ENCODE measurements at places on chromosomes 13 and 19. TPM values are rescaled to one million over a fixed set of nuclear protein-coding genes. Genes with fewer than 3 reads are reported as not detected.

Gene EDDM13
- total RNA-seq, result not detected

- H3K27ac ChIP-seq, result peak overlapping the region; percentile 95
- DNase-seq, result no peak
- no peaks in the 10 kb centered on the region for H3K27me3 ChIP-seq
- peaks cover 17% of the 10 kb centered on the region for H3K36me3 ChIP-seq
These were observed 30.1 kb downstream of the ZNF557 start for GRCh38 chr19:7099597-7099921.

DNA sequence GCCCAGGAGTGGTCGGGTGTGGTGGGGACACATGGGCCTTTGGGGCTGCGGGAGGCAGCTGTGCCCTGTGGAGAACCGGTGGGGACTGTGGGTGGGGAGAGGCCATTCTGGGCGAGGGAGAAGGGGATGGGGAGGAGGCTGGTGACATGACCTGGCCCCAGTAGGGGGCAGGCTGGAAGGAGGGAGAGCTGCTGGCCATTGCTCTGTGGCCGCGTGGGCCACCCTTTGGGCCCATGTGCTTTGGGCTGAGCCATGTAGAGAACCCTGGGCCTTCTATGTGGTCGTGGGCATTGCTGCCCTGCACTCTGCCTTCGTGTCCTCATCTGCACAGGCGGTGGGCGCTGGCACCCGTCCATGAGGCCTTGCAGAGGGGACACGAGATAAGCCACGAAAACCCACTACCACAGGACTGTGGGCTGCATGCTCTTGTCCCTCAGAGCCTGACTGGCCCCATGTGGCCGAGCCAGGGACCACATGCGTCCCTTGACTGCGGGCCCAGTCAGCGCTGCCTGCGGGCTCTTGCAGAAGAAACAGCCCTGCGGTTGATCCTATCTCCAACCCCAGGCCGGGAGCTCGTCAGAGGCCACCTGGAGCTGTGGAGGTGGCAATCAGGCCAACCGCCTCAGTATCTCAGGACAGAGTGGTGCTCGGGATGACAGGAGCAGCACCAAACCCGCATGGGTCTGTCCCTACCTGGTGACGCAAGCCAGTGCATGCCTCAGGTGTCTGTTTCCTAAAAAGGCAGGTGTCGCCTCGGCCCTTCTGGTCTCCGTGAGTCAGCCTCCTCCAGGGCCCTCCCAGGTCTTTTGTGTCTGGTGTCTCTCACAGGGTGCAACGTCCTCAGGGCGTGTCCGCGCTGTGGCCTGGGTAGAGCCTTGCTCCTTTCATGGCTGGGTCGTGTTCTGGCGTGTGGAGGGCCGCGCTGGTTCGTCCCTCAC, 14.3 kb downstream of the FZR1 start:
- no peak for DNase-seq
- no peaks in the 10 kb centered on the region for H3K27me3 ChIP-seq
- H3K27ac ChIP-seq, result no peak overlapping the region
- H3K4me3 ChIP-seq, result no peak overlapping the region

- no peak overlapping the region for H3K27ac ChIP-seq
- no peaks in the 10 kb centered on the region for H3K27me3 ChIP-seq
- no peaks in the 10 kb centered on the region for H3K36me3 ChIP-seq
- no peak for DNase-seq
These were observed 1431.0 kb upstream of the SPRY2 start for GRCh38 chr13:81771951-81772350.

DNA sequence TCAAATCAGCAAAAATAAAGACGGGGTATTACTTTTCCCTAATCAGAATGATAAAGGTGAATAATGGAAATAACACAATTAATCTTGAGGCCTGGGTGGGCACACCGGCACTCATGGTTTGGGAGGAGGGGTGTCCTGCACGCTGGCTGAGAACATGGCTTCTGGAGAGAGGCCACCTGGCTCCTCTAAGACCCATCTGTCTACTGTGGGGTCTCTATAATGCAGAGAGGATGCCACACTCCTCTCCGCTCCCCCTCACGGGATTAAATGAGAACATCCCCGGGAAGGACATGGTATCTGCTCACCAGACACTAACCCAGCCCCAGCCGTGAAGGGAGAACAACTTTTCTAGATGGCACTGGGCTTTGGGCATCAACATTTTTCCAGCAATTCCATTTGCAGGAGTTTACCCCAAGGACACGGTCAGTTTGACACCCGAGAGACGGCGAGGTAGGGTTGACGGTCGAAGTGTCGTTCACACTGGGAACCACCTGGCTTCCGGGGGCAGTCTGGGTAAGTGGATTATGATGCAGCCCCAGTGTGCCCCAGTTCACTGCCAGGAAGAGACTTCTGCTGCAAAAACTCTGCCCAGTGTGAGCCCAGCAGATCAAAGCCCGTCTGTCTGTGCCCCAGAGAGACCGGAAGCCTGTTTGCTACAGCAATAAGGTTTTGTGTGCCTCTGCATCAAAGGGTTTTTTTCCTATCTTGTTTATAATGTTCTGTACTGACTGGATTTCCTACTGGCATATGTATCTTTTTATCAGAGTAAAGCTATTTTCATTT, 56.6 kb downstream of the CEBPG start:
- H3K27me3 ChIP-seq, result peaks cover 2% of the 10 kb centered on the region
- no peak overlapping the region for H3K27ac ChIP-seq
- DNase-seq, result no peak

Gene CAMSAP3
- 0.80 TPM for total RNA-seq

GRCh38 chr13:33303855-33304597, 18.5 kb upstream of the STARD13 start:
- DNase-seq, result no peak
- H3K27me3 ChIP-seq, result peaks cover 2% of the 10 kb centered on the region
- no peak overlapping the region for H3K27ac ChIP-seq
- no peaks in the 10 kb centered on the region for H3K36me3 ChIP-seq
- no peak overlapping the region for H3K4me3 ChIP-seq

DNA sequence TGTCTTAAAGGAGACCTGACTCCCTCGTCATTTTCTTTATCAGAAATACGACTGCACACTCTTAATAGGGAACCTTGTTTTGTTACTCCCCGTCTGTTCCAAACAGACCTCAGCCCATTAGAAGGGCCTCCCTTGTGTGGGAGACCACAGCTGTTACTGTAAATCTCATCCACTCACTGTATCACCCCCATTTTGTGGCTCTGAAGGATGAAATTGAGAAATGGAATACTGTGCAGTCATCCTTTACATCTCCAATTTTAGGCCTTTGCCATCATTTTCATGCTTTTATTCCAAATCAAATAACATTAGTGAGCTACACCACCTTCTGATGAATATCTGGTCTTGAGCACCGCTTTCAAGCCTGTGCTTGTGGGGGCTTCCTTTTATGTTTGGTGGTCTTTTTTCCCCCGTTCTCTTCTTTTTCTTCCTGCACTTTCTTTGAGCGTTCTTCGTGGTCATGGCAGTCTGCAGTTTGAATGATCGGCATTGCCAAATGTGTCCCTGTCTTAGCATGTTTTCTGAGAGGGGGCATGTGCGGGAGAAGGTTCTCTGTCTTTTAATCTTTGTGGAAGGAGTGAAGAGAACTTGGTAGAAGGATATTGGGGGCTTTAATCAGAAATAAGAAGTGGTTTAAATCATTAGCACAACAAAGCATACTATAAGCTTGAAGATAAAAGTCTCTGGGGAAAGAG, 65.8 kb downstream of the GGACT start:
- H3K27me3 ChIP-seq, result peaks cover 3% of the 10 kb centered on the region
- no peak for DNase-seq
- peaks cover 1% of the 10 kb centered on the region for H3K36me3 ChIP-seq
- H3K4me1 ChIP-seq, result peaks cover 5% of the 10 kb centered on the region
- no peak overlapping the region for H3K4me3 ChIP-seq

GRCh38 chr13:27588405-27588804, 31.9 kb downstream of the LNX2 start:
- peaks cover 4% of the 10 kb centered on the region for H3K36me3 ChIP-seq
- H3K4me3 ChIP-seq, result no peak overlapping the region
- peaks cover 17% of the 10 kb centered on the region for H3K4me1 ChIP-seq
- DNase-seq, result no peak

GRCh38 chr19:42596391-42597072, 1.8 kb upstream of the CEACAM8 start:
- no peaks in the 10 kb centered on the region for H3K36me3 ChIP-seq
- H3K4me1 ChIP-seq, result no peaks in the 10 kb centered on the region
- H3K27ac ChIP-seq, result no peak overlapping the region
- H3K27me3 ChIP-seq, result peaks cover 15% of the 10 kb centered on the region
- H3K4me3 ChIP-seq, result no peak overlapping the region

DNA sequence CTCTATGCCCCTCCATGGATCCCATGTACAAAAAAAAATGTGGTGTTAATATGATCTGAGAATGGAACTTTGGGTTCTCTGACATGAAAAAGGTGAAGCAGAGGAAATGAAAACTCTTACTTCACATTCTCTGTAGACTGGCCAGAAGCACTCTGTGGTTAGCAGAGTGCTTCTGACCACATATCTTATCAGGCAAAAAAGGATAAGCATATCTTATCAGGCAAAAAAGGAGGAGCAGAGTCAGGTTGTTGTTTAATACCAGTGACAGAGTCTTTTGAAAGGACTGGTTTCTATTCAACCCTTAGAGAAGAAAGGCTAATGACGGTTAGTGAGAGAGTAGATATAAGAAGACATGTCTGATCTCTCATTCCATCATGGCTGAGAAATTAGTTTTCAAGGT, 1404.8 kb downstream of the SLITRK1 start:
- H3K36me3 ChIP-seq, result no peaks in the 10 kb centered on the region
- H3K27ac ChIP-seq, result no peak overlapping the region
- no peak overlapping the region for H3K4me3 ChIP-seq
- no peaks in the 10 kb centered on the region for H3K27me3 ChIP-seq
- no peak for DNase-seq

GRCh38 chr19:48394331-48395169, 1.1 kb downstream of the GRIN2D start:
- peaks cover 48% of the 10 kb centered on the region for H3K4me1 ChIP-seq
- DNase-seq, result no peak
- H3K36me3 ChIP-seq, result peaks cover 5% of the 10 kb centered on the region
- H3K27me3 ChIP-seq, result peaks cover 26% of the 10 kb centered on the region
- peak overlapping the region; percentile 83 for H3K4me3 ChIP-seq
- no peak overlapping the region for H3K27ac ChIP-seq

DNA sequence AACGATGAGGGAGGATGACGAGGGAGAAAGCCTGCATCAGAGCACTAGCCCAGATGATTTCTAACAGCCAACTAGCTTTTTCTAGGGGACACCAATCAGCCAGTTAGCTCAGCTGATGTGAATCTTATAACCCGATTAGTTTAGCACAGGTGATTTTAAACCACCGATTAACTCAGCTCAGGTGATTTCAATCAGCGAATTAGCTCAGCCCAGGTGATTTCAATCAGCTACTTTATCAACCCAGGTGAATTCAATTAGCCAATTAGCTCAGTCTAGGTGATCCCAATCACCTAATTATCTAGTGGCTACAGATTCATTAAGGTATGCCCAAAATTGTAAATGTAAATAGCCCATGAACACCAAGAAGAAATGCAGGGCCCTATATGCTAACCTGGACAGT, 146.9 kb downstream of the ZNF486 start:
- H3K4me1 ChIP-seq, result no peaks in the 10 kb centered on the region
- no peaks in the 10 kb centered on the region for H3K27me3 ChIP-seq
- H3K27ac ChIP-seq, result no peak overlapping the region
- no peak for DNase-seq
- H3K4me3 ChIP-seq, result no peak overlapping the region

Data from activated B cell treated with CpG ODN at 0.5 μM for 24 hours (primary cell).